ENCODE measurements at places on chromosomes 13 and 19.

GRCh38 chr13:76245211-76245610, 609.1 kb downstream of the LMO7 start:
- no peak for DNase-seq

GRCh38 chr13:32722340-32722739, 136.1 kb downstream of the PDS5B start:
- DNase-seq = no peak

GRCh38 chr13:95233026-95233635, 68.1 kb downstream of the ABCC4 start:
- DNase-seq = no peak

DNA sequence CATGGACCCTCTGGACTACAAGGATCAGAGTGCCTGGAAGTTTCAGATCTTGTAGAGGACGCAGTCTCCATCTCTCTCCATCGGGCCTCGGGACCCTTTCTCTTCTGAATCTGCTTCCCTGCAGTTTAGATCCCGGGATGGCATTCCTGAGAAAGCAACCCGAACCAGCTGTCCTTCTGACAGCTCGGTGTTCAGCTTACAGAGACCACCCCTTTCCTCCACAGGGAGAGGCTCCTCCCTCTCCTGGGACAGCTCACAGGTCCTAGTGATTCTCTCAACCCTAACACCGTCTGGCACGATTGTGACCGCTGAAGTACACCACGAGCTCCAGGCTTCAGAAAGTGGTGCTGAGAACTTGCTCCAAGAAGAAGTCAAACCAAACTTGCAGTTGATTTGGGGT, 18.2 kb downstream of the CRX start:
- no peak for DNase-seq

- DNase-seq = no peak
Measured at GRCh38 chr13:114008964-114009589, 35.2 kb upstream of the C13orf46 start.

Measured in pons (tissue), 1 donor.